Stimulated activated CD8-positive, alpha-beta memory T cell treated with anti-CD3 and anti-CD28 coated beads, Interleukin-4, amount 100 ng/mL, for 4 hours (primary cell): ENCODE measurements at places on chromosomes 16 and 17.

DNA sequence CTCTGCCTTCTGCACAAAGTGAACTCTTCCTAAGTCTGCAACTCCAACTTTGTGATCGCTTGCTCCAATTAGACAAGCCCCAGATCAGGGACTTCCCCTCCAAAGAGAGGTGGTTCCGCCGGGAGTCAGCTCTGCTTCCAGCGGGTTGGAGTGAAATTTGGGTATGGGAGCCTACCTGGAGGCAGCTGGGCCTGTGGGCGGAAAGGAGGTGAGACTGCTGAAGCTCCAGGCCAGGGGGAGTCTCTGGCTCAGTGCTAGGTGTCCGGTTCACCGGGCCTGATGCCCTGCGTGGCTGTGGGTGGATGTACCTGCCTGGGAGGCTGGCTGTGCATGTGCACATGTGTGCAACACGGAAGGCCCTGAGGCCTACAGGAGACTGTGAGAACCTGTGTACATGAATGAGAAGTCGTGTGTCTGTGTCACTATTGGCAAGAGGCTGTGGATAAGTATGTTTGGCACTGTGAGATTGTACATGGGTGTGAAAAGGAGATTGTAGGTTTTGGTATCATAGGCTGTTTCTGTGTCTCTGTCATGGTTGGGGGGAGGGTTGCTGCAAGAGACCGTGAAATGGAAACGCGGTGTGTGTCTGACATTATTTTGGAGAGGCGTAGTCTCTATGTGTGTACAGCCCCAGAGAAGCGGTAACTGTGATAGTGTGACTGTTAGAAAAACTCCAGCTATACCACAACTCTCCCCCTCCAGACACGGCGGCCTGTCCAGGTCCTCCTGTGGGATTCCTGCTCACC lies 4.2 kb downstream of the LHX1 start:
- no peak for DNase-seq

DNA sequence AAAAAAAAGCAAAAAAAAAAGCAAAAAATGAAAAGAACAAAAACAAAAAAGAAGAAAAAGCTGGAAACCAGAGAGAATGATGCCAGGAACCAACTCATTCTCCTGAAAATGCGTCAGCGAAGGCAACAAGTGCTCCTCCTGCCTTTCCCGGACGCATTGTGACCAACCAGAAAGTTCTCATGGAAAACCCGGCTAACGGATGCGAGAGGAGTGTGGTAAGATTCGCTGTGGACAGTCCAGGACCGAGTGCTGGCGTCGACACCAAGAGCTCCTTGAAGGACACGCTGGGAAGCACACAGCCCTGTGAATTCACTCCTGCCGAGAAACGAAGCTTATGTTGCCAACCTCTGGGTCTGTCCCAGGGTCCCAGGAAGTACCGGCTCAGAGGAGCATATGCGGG lies 43.4 kb downstream of the METRNL start:
- DNase-seq = no peak

GRCh38 chr17:17350491-17351355 lies 47.5 kb downstream of the NT5M start:
- no peak for DNase-seq

DNA sequence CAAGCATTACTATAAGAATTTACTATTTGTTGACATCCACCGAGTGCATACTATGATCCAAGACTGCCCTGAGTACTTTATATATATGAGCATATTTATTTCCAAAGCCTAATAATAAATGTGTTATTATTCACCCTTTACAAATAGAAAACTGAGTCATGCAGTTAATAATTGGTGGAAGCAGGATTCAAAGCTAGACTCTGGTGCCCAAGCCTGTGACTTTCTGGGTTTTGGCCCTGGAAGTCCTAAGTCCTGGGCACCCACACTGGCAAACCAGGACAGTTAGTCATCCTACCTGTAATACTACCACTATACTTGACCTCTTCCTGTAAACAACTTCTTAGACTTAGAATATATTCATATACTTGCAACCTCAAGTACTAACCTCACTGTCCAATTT lies 257.4 kb upstream of the IRX5 start:
- no peak for DNase-seq

DNA sequence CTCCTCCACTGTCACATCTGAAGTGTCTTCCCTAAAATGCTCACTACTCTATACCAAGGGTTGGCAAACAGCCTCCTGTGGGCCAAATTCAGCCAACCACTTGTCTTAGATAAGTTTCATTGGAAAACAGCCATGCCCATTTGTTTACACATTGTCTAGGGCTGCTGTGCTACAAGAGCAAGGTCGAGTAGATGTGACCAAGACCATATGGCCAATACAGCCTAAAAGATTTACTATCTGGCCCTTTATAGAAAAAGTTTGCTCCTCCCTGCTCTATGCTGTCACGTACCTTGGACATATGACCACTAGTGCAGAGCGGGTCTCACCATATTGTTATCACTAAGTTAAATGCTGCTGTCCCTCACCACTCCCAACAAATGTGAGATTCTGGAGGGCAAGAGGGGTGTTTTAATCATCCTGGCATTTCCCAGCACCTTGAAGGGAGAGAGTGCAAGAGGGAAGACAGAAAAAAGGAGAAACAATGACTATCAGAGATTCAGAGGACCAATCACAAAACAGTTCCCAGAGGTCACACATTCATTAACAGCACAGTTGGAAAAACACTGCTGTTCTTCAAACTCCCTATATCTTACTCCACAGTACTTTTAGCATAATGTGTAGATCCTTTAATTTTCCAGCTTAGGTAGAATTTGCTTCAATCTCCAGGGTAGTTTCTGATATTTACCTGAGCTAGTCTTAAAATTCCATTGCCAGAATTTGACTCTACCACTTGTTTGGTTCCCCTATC lies 13.2 kb downstream of the LSM12 start:
- no peak for DNase-seq

- DNase-seq = no peak
Observed at GRCh38 chr16:52618753-52619497, 72.0 kb upstream of the TOX3 start.

GRCh38 chr17:12098568-12098967 lies 77.9 kb downstream of the MAP2K4 start:
- DNase-seq = no peak

DNA sequence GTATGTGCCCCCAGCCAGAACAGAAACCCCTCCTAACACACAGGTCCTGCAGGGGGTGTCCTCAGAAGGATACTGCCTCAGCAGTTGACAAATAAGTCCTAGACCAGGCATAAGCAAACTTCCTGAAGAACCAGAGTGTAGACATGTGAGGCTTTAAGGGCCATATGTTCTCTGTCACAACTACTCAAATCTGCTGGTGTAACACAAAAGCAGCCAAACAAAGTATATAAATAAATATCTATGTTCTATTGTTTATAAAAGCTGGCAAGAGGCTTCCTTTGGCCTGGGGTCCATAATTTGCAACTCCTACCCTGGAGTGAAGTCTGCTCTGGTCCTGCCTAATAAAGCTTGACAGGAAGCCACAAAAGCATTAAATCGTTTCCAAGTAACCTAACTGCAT lies 9.9 kb downstream of the FAM83G start:
- no peak for DNase-seq

- no peak for DNase-seq
Observed at GRCh38 chr17:75712446-75712845, 8.8 kb upstream of the ITGB4 start.

DNA sequence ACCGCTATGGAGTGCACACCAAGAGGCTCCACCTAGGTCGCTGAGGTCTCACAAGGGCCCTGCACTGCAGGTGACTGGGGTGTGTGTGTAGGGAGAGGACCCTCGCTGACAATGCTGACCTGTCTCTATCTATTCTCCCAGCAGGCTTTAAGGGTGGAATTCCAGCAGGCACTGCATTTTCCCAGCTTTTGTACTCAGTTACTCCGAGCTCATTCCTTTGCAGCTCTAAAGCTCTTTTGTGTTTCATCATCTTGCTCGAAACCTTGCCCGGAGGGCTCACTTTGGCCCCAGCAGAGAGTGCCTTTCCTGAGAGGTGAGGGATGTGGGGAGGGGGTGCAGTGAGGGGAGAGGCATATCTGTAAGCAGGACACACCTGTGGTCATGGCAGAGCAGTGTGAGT lies 39.3 kb downstream of the SMPD3 start:
- no peak for DNase-seq

GRCh38 chr16:4089811-4090301 lies 26.4 kb downstream of the ADCY9 start:
- no peak for DNase-seq

DNA sequence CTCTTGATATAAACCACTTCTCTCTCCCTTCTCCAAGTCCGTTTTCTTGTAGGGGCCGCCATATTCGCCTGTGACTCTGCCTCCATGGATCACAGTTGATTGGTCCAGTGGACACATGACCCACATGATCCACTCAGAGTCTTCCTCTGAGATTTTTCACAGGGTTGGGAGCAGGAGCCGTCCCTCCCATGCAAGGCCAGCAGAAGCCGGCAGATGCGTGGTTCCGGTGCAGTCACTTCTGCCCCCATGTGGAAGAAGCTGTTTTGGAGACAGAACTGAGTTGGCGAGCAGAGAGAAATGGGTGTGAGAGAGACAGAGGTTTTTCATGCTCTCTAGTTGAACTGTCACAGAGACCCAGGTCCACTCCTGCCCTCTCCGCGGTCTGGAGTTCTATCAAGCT lies 83.3 kb downstream of the C16orf95 start:
- no peak for DNase-seq

- no peak for DNase-seq
Observed at GRCh38 chr17:69856946-69857345, 218.1 kb upstream of the KCNJ16 start.

DNA sequence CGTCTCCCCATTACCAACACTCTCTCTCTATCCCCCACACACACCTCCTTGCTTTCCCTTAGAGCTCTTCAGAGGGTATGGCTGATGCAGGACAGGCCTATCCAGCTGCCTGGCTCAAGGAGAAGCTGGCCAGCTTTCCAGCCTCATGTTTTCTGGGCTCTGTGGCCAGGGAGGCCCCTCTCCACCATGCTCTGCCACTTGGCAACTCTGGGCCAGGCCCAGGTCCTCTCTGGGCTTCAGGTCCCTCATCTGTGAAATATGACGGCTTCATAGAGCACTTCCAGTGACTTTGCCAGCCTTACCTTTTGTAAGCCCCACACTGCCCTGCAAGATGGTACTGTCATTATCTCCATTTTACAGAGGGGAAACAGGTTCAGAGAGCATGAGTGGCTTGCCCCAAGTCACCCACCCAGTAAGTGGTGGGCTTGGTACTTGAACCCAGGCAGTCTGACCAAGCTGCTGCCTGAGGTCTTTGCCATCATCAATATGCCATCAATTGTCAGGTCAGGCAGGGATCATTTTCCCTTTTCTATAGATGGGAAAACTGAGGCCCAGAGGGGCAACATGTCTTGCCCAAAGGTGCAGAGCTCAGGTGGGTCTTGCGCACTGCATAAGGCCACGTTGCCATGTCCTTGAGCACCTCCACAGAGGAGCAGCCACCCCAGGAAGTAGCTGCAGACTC lies 548 bp upstream of the ADGRG5 start:
- no peak for DNase-seq

- no peak for DNase-seq
Observed at GRCh38 chr17:29595943-29596774, 3.2 kb downstream of the ANKRD13B start.

DNA sequence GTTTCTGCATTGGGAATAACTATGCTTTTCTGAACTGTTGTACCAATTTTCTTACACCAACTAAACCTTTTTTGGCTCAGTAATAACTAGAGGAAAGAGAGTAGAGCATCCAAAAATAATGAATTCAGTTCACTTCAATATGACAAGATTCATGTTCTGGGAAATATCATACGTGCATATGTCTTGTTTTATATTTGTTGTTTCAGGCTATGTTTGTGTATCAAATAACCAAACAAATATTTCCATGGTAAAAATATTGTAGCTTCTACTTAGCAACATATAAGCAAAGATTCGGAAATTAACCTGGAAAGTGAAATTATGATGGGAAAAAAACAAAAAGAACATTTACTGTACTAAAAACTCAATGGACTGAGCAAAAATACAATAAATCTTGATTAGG lies 503.2 kb downstream of the TMEM114 start:
- DNase-seq = no peak

DNA sequence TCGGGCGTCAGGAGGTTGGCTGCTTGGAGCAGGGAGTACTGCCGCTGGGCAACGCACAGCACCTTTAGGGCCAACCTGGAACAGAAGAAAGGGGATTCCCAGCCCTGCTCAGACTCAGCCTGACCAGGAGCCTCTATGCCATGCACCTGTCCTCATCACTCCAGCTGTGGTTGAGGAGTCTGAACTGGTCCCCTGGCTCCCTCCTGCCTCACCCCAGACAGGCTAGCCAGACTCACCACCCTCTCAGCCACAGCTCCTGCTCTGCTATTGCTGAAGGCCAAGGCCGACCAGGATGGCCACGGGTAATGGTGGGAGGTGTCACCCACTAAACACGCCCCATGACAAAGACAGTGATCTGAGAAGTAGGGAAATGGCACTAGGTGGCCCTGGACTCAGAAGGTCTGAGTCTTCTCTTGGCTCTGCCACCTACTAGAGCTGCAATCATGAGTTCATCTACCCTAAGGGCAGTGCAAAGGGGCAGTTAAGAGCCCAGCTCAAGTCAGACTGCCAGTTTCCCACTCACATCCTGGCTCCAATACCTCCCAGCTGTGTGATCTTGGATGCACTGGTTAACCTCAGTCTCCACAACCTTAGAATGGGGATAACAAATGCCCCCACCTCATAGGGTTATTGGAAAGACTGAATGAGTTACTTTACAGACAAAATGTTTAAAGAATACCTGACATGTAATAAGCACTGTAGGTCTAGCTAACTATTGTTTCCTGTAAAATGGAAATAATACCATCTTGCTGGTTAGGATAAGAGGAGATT lies 13.8 kb upstream of the GFAP start:
- no peak for DNase-seq

DNA sequence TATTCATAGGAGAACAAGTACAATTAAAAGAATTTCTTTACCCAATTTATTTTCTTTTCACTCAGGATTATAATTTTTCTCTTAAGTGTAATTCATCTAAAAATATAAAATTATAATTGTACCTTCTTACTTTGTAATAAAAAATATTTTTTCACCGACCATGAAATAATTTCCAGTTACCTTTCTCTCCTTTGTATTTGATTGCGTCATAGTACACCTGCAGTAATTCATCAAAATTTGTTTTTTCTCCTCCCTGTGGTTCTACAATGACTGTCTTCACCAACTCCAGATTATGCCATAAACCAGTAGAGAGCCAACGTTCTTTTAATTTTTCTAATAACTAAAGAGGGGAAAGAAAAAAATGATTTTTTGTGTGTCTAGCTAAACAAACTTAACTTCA lies 119.1 kb downstream of the BRIP1 start:
- DNase-seq = no peak

DNA sequence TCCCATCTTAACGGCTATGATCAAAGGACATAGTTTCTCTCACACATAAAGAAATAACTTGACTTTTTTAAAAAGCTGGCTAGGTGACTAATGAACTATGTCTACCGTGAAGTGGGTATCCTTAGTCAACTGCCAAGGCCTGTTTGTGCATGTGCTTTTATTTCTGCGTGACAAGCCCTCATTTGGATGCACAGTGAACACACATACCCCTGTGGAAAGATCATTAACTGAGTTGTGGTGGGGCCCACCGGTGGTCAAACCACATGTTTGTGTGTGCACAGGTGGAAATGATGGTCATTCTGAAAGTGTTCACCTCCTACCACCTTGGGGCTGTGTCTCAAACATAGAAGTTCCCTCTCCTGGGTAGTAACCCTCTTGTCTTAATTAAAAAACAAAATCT lies 256.1 kb upstream of the SALL1 start:
- no peak for DNase-seq

GRCh38 chr17:3885271-3885670 lies 7.6 kb downstream of the CAMKK1 start:
- no peak for DNase-seq
